ENCODE measurements at places on chromosomes 6 and 20.
A peak's percentile ranks its signal among the peaks of the same experiment; 100 is the strongest.

DNA sequence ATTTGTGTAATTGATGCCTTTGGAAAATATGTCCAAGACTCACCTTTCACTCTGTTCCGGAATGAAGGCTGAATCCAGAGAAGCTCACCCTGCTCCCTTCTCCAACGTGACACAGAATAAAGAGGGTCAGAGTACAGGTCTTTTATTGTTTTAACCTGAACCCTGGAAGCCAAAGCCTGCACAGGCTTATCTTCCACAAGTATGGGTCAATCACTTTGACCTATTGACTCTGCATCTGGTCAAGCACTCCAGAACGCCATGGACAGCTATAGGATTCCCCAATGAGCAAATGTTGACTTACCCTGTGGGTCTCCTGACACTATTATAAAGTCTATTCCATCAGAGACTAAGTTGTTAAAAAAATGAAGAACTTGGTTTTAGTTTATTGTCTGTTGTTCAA lies 158.4 kb upstream of the MYLIP start:
- no peak for DNase-seq

GRCh38 chr6:27230758-27231111 lies 16.8 kb upstream of the PRSS16 start:
- DNase-seq = no peak

DNA sequence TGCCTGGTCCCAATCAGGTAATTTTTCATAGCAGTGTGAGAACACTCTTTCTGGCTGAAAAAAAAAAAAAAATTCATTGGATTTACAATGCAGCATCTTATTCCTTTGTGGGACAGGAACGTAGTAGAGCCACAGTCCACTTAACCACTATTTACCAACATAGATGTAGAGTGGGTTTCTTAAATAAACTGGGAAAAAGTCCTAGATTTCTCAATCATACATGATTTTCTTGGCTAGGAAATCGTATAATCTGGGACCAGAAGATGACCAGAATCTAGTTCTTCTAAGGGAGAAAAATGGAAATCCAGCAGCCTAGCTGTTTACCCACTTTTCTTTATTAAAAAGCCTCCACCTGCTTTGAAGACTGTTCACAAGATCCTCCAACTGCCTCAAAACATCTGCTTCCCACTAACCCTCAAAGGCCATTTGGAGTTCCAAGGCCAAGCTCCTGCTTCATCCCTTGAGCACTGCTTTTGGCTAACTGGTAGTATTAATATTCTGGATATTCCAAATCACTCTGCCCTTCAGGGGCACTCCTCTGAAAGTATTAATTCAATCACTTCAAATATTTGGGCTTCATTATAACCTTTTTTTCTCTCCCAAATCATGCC lies 70.4 kb downstream of the FYN start:
- no peak for DNase-seq

GRCh38 chr20:15847196-15847784 lies 726.0 kb downstream of the KIF16B start:
- DNase-seq = no peak

- DNase-seq = no peak
Observed at GRCh38 chr6:12733876-12734275, 17.3 kb downstream of the PHACTR1 start.

DNA sequence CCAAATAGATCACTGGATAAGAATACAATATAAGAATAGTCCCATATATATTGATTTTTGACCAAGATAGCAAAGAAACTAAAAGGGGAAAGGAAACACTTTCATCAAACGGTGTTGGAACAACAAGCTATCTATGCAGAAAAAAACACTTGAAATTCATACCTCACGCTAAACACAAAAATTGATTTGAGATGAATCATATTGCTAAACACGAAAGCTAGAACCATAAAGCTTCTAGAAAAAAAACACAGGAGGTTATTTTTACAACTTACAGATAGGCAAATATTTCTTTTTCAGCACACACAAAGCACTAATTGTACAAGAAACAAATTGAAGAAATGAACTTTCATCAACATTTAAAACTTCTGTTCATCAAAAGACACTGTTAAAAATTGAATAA lies 36.7 kb upstream of the TMEM14A start:
- DNase-seq = no peak

DNA sequence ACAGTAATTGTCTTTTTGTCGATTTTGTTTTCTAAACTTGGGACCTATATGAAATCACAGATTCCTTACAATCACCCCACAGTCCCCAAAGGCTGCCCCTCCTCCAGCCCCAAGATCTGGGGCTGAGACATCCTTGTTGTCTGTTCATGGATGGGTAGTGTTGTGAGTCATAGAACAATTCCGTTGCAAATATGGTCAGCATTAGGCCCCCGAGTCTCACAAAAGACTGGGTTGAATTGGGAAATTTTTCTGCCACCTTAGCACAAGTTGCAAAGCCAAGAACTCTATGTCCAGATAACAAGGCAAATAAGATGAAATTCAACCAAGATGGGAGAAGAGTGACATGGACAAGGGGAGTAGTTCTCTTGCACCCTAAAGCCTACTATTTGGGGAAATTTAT lies 10.5 kb upstream of the TAB2 start:
- no peak for DNase-seq

- peak; percentile 2 for DNase-seq
Observed at GRCh38 chr20:34954904-34955230, 739 bp downstream of the GSS start.

DNA sequence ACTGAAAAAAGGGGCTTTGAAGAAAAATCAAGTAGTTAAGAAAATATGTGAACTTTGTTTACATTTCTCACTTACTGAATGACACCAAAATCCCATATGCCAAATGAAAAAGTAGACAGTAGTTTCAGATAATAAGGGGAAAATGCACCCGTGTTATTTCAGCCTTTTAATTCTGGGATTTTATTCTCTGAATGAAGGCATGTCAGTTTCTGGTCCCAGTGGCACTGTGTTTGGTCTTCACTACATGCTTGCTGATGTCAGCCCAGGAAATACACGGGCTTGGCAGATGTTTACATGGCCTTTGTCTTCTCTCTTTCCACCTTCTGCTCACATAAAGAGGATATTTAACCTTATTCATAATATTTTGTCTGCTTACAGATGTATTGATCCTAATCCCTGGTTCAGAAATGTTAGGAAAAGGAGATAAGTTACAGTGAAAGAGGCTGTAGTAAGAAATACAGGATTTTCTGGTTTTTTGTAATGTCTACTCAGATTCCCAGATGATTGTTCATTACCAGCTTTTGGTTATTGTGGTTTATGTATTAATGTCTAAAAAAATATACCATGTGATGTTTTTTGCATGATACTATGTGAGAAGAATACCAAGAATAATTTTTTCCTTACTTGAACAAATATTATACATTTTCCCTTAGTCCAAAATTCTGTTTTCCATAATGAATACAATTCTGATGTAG lies 27.7 kb downstream of the DSE start:
- DNase-seq = no peak

- no peak for DNase-seq
Observed at GRCh38 chr20:38700141-38700540, 24.1 kb upstream of the SLC32A1 start.

- peak; percentile 82 for DNase-seq
Observed at GRCh38 chr20:47727170-47727880, 58.0 kb downstream of the SULF2 start.

DNA sequence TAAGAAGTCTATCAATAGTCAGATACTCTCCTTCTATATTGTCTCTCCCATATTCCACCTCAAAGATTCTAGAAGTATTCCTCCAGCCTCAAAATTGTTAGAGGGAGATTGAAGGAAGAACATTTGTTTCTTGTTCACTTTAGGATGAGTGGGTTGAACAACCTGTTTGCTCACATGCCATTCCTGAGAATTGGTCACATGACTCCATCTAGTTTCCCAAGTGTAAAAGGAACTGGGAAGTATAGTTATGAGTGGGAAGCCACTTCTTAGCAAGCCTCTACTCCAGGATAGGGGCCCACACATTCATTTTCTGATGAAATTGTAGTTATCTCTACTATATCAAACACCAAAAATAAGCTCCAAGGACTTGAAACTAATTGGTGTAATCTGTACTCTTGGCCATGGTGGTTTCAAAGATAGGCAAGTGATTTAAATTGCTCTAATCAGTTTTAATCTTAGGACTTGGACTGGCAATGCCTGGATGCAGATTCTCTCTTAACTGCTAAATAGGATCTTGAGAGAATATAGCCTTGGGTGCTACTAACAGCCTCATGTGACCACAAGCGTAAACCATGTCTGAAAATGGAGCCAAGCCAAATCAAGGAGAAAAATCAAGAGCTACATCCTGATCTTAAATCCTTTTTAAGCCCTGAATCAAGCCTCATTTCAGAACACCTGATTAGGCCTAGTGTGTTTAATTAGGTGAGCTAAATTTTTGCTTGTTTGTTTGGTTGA lies 758.7 kb upstream of the MAN1A1 start:
- no peak for DNase-seq

- DNase-seq = no peak
Observed at GRCh38 chr20:41192575-41192974, 55.2 kb downstream of the PLCG1 start.

DNA sequence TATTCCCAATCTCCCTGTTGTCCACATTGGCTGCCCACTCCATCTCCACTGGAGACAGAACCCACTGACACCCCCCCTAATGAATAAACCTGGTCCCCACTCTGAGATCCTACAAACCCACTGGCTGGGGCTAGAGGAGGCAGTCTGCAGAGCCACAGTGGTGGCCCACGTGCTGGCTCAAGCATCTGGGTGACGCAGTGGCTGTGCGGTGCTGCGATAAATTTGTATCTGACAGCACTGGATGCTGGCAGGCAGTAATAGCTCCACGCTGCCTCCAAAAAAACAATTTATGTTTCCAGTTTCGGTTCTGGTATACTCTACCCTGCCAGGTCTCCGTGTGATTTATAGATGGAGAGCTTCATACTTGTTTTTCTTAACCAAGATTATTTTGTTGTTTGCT lies 87.1 kb upstream of the SYNDIG1 start:
- DNase-seq = no peak

GRCh38 chr6:117304446-117304845 lies 39.1 kb downstream of the VGLL2 start:
- DNase-seq = no peak

GRCh38 chr6:80641591-80641990 lies 535.1 kb downstream of the BCKDHB start:
- DNase-seq = no peak

DNA sequence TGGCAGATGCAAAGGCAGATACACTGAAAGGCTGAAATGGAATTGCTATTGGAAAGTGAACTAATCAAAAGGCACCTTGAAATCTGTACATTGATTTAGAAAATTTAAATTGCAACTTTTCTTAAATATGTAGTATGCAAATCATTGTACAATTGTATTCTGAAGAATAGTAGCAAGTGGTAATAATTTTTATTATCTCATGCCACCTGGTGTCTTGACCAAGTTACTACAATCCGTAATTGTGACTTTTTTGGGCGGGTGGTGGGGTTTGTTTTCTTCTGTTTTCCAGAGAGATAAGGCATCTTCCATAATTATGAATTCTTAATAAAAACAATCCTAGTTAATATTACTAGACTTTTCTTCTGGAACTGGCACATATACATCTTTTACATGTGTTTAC lies 12.5 kb upstream of the BCKDHB start:
- DNase-seq = peak; percentile 57

DNA sequence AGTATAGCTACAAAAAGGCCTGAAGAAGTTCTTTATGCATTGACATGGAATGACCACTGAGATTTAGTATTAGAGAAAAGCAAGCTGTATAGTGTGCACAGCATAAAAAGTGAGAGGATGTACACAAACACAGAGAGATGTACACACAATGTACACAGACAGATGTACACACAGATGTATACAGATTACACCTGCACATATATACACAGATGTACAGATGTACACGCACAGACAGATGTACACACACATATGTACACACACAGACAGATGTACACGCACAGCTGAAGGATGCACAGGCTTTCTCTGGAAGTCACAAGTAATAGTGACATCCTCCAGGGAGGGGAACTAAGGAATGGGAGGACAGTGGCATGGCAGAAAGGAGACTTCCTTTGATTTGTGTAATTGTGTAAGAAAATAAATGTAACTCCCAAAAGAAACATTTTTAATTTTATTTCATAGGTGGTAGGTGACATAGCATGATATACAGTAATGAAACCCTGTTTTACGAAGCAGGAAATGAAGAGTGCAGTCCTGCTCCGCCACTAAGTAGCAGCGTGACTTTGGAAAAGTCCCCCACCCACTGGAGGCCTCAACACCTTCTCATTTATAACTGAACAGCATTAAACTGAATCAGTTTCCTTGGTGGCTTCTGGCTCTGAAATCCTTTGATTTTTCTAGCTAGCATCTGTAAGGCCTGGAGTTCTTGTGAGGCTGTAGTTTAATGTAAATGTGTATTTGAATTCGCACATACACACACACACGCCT lies 14.1 kb downstream of the NFATC2 start:
- DNase-seq = peak; percentile 66

GRCh38 chr20:3927486-3928291 lies 38.5 kb downstream of the PANK2 start:
- no peak for DNase-seq

GRCh38 chr6:159609652-159610178 lies 83.3 kb downstream of the SOD2 start:
- DNase-seq = no peak

GRCh38 chr6:145118224-145118623 lies 617.1 kb downstream of the EPM2A start:
- DNase-seq = no peak

- DNase-seq = no peak
Observed at GRCh38 chr6:11475016-11475415, 62.5 kb upstream of the TMEM170B start.

DNA sequence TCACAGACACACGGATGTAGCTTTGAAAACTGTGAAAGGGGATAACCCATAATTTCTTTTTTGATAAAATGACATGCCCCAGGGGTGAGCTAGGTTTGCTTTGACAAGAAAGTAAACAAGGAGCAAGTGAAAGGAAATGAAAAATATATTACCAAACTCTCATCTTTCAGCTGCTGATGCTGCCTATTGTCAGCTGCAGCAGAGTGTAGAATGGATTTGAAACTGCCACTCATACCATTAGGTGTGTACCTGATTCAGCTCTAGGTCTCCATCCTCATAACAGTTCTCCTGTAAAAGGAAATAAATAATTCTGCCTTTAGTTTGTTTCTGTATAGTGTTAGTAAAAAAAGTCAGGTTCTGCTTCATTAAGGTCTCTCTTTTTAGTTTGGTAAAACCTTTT lies 415.1 kb upstream of the MARCKS start:
- DNase-seq = no peak

DNA sequence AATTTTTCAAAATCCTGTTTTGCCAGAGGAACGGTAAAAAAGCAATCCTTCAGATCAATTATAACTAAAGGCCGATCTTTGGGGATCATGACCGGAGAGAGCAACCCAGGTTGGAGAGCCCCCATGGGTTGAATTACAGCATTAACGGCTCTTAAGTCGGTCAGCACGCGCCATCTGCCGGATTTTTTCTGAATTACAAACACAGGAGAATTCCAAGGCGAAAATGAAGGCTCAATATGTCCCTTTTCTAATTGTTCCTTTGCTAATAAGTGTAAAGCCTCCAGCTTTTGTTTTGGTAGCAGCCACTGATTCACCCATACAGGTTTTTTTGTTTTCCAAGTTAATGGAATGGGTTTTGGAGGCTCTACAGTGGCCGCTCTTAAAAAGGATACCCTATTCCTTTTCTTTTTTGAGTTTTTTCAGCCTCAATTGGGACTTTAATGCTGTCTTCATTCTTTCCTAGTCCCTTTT lies 16.9 kb upstream of the PTCRA start:
- DNase-seq = peak; percentile 84

- DNase-seq = no peak
Observed at GRCh38 chr6:21628160-21628559, 34.6 kb downstream of the SOX4 start.
